ENCODE measurements at places on chromosomes 5 and 9.
A peak's percentile ranks its signal among the peaks of the same experiment; 100 is the strongest.

DNA sequence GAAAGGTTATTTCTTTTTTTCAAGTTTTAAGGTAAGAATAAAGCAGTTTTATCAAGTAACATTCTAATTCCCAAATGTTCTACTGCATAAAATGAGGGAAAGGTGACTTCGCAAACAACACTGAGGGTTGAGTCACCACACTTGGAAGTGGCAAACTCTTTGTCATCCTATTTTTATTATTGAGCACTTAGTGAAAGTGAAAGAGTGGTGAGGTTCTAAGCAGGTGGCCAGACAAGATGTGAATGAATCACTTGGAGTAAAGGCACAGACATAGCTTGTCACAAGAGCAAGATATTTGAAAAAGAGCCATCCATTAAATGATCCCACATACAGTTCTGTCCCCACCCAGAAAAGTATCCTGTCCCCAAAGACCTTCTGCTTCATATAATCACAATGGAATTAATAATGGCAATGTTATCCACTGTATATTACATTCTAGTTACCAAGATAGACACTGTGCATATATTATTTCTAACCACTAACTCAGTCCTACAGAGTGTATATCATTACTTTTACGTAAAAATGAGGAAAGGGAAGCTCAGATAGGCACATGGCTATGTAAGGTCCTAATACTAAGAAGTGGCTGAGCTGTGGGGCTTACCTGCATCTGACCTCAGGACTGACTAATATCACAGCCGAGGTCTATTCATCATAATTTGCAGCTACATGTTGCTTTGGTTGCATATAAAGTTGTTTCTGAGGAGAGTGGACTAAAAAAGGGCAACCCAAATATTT, 730.4 kb upstream of the MEF2C start:
- H3K4me1 ChIP-seq: no peaks in the 10 kb centered on the region
- no peak overlapping the region for H3K27ac ChIP-seq
- no peaks in the 10 kb centered on the region for H3K36me3 ChIP-seq
- DNase-seq: no peak

DNA sequence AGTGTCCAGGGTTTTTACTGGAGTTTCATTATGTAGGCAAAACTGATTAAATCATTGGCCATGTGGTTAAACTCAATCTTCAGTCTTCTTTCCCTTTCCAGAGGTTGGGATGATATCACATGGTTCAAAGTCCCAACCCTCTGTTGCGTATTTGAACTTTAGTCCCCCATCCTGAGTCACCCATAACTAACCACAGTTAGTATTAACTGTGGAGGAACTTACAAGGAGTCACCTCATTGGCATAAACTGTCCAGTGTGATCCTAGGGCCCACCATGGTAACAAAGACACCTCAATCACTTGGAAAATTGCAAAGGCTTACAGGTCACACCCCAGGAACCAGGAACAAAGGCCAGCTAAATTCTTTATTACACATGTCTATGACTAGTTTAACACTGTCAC, 188.5 kb downstream of the COX7C start:
- no peaks in the 10 kb centered on the region for H3K27me3 ChIP-seq
- H3K4me1 ChIP-seq: no peaks in the 10 kb centered on the region
- no peaks in the 10 kb centered on the region for H3K36me3 ChIP-seq
- no peak overlapping the region for H3K4me3 ChIP-seq
- no peak for DNase-seq

- no peak overlapping the region for H3K4me3 ChIP-seq
- H3K4me1 ChIP-seq: no peaks in the 10 kb centered on the region
- no peaks in the 10 kb centered on the region for H3K27me3 ChIP-seq
- H3K27ac ChIP-seq: no peak overlapping the region
Measured at GRCh38 chr5:134188092-134188491, 11.3 kb upstream of the SKP1 start.

GRCh38 chr5:78776637-78777036, 128.1 kb upstream of the LHFPL2 start:
- no peak overlapping the region for H3K4me3 ChIP-seq
- DNase-seq: no peak
- no peak overlapping the region for H3K27ac ChIP-seq
- peaks cover 23% of the 10 kb centered on the region for H3K4me1 ChIP-seq

- peak overlapping the region; percentile 96 for H3K27ac ChIP-seq
- peaks cover 4% of the 10 kb centered on the region for H3K36me3 ChIP-seq
- no peaks in the 10 kb centered on the region for H3K27me3 ChIP-seq
- no peak overlapping the region for H3K4me3 ChIP-seq
Measured at GRCh38 chr5:172904643-172905345, 54.4 kb upstream of the RPL26L1 start.

DNA sequence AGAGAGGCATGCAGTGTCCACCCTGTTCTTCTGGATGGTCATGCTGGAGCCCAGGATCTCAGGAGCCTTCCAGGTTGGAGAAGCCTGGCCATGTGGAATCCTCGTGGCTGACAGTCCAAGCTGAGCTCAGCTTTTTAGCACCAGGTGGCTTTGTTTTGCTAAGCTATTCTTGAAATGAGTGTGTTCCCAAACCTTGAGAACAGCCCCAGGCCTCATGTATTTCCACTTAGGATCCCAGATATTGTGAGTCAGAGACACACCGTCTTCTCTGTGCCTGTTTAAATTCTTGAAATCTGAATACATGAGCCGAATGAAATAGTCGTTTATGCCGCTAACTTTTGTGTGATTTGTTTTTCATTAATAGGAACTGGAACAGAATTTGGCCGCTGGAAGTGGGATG, 61.2 kb downstream of the IRX2 start:
- no peak overlapping the region for H3K4me3 ChIP-seq
- no peaks in the 10 kb centered on the region for H3K27me3 ChIP-seq
- no peaks in the 10 kb centered on the region for H3K36me3 ChIP-seq
- H3K4me1 ChIP-seq: no peaks in the 10 kb centered on the region
- no peak for DNase-seq

DNA sequence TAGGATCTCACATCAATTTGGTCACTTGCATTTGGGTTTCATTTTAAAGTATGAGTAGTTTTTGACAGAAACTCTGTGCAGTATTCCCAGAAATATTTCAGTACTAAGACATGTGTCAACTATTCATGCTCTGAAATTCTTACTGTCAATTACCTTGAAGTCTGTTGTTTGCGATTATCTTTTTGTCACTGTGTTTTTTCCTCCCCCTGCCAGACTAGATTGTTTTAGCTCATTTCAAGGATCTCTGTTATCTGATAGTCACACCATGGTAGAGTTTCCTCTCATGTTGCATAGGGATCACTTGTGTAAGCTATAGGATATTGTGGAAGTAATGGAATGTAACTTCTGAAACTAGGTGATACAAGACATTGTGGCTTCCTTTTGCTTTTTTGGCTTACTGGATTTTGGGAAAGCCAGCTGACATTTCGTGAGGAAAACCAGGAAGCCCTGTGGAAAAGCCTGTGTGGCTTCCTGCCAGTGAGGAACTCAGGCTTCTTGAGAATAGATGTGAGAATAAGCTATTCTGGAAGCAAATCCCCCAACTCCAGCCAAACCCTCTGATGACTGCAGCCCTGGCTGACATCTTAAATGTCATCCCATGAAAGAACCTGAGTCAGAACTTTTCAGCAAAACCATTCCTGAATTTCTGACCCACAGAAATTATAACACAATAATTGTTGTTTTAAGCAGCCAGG, 122.2 kb downstream of the FGF10 start:
- H3K4me3 ChIP-seq: no peak overlapping the region
- H3K36me3 ChIP-seq: no peaks in the 10 kb centered on the region
- peak; percentile 29 for DNase-seq
- H3K27ac ChIP-seq: no peak overlapping the region
